ENCODE measurements at places on chromosomes 13 and 19.

- DNase-seq, result no peak
Observed at GRCh38 chr19:33247441-33247819, 21.8 kb upstream of the SLC7A10 start.

DNA sequence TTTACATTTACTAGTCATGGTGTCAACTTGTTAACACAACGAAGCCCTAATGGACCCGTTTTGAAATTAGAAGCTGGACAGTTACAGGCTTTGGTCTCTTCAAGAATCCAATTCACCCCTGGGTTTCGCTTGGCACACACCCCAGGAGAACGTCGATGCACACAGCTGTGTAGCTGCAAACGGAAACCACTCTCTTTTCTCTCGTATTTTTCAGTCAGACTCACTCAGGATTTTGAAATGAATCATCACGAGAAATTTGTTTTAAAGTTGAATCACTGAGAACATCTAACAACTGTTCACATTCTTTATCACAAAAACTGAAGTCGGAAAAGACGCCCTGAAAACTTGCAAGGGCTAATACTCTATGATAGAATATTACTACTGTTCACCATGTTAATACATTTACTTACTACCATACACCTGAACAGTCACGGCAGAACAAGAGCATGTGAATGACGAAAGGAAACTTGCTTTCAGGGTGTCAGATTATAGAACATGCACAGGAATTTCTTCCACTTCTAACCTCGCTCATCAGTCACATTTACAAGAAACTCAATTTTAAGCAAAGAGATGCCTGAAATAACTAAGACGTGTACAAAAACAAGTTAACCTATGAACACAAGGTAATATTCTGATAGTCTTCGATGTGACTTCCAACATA is 4.7 kb downstream of the PNMA8A start:
- no peak for DNase-seq

- DNase-seq, result no peak
Observed at GRCh38 chr13:38947054-38947453, 43.6 kb downstream of the STOML3 start.

GRCh38 chr19:30890033-30890432 is 459.2 kb downstream of the TSHZ3 start:
- no peak for DNase-seq

GRCh38 chr13:90315061-90315460 is 1032.4 kb upstream of the MIR17HG start:
- DNase-seq, result no peak

DNA sequence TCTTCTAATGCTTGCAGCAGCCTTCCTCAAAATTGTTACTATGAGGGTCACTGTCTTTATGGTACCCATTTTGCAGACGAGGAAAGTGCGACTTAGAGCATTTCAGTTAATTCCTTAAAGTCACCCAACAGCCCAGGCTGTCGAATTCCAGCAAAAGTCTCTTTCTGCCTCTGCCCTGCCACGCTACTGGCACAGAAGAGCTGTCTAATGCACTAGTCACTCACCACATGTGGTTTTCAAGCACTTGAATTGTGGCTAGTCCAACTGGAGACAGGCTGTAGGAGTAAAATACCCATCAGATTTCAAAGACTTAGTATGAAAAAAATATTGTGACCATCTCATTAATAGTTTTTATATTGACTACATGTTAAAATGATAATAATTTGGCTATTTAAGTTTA is 1.7 kb downstream of the FPR1 start:
- DNase-seq, result no peak

DNA sequence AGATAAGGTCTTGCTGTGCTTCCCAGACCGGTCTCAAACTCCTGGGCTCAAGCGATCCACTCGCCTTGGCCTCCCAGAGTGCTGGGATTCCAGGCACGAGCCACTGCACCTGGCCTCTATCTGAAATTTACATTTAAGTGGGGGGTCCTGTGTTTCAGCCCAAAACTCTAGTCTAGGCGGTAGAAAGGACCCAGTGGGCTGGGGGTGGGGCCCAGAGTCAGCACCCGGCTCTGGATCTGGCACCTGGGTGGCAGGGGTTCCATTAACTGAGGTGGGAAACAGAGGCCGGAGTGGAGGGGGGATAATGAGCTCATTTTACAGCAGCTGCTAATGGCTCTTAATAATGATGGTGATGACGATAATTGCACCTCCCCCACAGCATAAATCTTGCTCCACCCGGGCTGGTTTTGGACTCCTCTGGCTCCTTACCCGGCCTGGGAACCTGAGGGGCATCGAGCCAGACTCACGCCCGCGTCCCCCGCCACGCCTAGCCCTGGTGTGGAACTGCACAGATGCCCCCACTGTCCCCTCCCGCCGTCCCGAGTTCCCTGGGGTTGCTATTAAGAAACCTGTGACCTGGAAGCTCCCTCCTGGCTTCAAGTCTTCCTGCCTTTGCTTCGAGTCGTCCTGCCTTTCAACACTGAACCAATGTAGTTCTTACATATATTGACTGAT is 17.8 kb upstream of the KLF2 start:
- no peak for DNase-seq

DNA sequence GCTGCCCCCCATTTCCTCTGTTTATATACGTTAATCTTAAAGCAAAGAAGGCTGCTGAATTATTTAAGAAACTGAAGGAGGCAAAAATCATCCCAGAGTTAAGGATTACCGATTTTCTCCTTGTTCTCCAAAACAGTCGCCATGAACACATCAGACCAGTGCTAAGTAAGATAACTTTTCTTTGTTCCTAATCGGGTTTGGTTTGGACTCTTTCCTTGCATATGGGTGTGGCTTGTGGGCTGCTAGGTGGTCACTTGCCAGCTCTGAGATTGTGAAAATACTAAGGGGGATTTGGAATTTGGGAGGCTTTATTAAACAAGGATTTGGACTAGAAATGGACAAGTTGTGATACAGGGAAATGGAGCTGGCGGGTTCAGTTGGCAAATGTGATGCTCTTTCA is 212.1 kb downstream of the OXGR1 start:
- DNase-seq, result no peak

DNA sequence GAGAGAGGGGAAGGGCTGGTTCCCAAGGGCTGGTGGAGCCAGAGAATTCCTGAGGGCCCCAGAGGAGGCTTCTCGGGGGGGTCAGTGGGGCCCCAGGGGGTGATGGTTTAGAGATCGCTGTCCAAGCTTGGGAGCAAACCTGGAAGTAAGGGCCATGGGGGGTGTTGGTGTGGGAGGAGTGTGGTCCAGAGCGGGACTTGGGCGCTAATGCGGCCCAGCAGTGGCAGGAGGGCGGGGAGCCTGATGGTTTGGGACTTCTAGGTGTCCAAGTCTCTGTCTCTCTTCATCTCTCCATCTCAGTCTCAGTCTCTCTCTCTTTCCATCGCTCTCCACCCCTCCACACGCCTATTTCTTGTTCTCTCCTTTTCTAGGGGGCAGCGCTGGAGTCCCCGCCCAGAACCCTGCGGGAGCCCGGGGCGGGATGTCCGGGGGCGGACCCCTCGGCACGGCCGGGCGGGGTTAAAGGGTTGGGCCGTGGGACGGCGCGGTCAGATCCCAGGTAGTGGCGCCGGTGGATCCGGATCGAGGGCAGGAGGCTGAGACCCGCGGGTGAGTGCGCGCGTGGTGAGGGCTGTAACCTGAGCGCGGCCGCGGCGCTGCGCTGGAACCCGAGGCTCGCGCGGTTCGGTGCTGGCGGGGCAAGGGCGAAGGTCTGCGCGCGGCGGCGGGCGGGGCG is at the start of gene CYP4F22:
TSS of gene CYP4F22 (plus strand) at position 491 of the 676 bp plus-strand sequence. CDS start 16,812 bp downstream, outside the sequence.
- DNase-seq, result no peak

Measured in CD4-positive, alpha-beta T cell (primary cell).